ENCODE measurements at places on chromosomes 7 and 10.

DNA sequence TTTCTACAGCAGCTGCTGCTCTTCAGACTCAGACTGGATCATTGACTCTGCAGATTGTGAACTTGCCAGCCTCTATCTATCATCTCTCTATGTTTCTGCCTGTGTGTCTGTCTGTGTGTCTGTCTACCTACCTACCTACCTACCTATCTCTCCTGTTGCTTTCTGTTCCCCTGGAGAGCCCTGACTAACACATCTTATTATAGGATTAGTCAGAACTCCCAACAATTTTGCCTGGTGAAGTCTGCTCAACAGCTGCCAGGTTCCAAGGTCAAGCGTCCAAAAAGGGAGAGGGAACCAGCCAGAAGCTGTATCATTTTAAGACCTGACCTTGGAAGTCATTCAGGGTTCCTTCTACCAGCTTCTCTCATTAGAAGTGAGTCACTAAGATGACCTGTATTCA, 579.0 kb upstream of the DPP6 start:
- no peak for DNase-seq

- DNase-seq: no peak
These were observed 23.0 kb downstream of the CRPPA start for GRCh38 chr7:16398146-16399017.

DNA sequence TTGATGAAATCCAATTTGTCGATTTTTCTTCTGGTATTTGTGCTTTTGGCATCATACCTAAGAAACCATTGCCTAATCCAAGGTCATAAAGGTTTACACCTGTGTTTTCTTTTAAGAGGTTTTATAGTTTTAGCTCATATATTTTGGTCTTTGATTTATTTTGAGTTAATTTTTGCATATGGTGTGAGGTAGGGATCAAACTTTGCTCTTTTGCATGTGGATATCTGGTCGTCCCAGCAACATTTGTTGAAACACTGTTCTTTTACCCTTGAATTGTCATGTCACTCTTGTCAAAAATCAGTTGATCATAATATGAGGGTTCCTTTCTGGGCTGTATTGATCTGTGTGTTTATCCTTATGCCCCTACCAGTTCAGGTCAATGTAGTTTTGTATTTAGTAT, 232.5 kb upstream of the SH2B2 start:
- DNase-seq: no peak

DNA sequence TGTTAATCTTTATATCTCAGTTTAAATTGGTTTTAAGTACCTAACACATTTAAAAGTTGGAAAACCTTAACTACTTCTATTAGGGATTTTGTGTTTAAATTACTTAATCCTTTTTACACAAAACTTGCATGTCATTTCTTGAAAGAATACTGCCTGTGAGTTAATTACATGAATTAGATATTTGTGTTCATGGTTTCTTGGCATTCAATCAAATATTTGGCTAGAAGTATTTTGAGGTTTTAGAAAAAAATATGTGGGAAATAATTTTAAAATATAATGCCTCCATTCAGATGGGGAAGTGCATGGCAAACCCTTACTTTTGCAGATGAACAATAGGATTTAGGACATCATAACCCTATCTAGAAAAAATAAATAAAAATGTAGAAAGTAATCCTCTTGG, 186.5 kb upstream of the SEMA3E start:
- DNase-seq: no peak

GRCh38 chr10:31942435-31942834, 13.8 kb upstream of the ARHGAP12 start:
- no peak for DNase-seq

GRCh38 chr10:114073395-114074186, 29.9 kb downstream of the ADRB1 start:
- DNase-seq: no peak

DNA sequence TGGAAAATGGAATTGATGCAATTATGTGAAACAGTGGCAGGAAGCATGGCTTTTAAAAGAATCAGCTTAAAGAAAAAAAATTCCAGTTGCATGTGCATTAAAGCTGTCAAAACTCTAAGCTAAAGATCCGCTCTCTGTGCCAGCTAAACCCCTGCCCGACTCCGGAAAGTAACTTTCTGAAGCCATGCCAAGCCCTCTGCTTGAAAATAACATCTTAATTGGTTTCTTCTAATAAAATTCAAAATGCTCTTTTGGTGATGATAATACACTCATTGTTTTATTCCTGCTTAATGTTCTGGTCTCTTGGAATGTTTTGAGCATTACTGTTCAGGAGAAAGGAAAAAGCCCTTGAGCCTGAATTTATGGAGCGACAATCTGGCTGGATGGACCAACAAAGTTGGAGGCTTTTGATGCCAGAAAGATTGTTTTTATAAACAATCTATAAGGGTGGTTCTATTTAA, 11.7 kb downstream of the SEMA3C start:
- no peak for DNase-seq

GRCh38 chr10:44422153-44422552, 37.3 kb upstream of the CXCL12 start:
- no peak for DNase-seq

- DNase-seq: no peak
These were observed 234.5 kb downstream of the TCERG1L start for GRCh38 chr10:131077031-131077430.

DNA sequence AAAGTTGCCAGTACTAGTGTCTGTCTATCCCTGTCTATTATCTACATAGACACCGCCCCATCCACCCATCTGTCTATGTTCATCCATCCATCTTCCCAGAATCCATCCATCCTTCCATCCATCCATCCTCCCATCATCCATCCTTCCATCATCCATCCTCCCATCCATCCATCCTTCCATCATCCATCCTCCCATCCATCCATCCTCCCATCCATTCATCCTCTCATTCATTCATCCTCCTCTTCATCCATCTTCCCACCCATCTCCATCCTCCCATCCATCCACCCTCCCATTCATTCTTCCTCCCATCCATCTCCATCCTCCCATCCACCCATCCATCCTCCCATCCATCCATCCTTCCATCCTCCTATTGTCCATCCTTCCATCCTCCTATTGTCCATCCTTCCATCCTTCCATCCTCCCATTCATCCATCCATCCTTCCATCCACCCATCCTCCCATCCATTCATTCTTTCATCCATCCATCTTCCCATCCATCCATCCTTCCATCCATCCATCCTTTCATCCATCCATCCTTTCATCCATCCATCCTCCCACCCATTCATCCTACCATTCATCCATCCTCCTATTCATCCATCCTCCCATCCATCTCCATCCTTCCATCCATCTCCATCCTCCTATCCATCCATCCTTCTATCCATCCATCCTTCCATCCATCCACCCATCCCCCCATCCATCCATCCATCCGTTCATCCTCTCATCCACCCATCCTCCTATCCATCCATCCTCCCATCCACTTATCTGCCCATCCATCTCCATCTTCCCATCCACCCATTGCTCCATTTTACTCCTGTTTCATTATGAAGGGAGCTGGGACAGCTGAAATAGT, 14.7 kb upstream of the LEP start:
- DNase-seq: no peak

GRCh38 chr7:1662101-1662500, 8.0 kb upstream of the ELFN1 start:
- DNase-seq: no peak

GRCh38 chr7:130180571-130181262, 24.5 kb downstream of the TMEM209 start:
- no peak for DNase-seq

- DNase-seq: no peak
These were observed 3.7 kb upstream of the TRIP6 start for GRCh38 chr7:100863406-100863950.

DNA sequence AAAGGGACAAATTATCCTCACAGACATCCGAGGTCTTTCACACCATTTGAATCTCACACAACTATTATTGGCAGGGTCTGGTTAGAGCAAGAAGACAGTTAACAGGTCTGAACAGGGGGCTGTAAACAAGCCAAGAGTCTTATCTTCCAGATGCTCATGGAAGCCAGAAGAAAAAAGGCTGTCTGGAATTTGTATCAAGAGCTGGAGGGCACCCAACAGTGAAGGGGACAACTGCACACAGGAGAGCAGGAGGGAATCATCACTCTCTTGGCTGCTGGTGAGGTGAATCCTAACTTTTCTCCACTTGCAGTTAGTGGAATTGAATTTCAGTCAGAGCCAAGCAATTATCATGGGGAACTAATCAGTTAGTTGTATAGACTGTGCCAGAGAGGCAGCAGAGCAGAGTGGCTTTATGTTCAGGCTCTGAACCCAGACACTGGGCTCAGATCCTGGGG, 880.2 kb upstream of the AUTS2 start:
- no peak for DNase-seq

DNA sequence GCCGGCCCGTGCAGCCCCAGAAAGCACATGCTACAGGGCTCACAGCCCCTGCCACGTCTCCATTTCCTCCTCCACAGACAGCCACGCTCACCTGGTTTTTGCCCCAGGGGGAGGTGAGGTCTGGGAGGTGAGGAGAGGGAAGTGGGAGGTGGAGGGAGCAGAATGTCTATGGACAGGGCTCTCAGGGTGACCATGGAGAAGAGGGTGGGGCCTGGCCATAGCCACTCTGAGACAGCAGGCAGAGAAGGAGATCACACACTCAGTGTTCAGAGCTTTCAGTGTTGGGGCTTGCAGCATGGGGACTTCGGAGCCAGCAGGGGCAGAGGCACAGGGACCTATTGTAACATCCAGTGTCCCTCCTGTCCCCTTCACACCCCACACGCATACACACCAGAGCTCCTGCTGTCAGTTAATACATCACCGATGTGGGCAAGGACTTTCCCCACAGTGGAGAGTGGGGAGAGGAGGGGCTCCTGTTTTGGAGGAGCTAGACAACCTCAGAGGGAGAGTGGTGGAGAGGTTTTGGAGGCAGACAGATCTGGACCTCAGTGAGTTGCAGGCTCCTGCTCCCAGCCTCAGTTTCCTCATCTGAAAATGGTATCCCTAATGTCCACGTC, 14.4 kb downstream of the WDFY4 start:
- no peak for DNase-seq

GRCh38 chr10:113153493-113154102, 203.6 kb downstream of the TCF7L2 start:
- DNase-seq: no peak

GRCh38 chr7:44078521-44078920, 3.8 kb downstream of the POLM start:
- no peak for DNase-seq

Data from NCI-H1092 (cell line).